ENCODE measurements at places on chromosomes 3 and 15.

DNA sequence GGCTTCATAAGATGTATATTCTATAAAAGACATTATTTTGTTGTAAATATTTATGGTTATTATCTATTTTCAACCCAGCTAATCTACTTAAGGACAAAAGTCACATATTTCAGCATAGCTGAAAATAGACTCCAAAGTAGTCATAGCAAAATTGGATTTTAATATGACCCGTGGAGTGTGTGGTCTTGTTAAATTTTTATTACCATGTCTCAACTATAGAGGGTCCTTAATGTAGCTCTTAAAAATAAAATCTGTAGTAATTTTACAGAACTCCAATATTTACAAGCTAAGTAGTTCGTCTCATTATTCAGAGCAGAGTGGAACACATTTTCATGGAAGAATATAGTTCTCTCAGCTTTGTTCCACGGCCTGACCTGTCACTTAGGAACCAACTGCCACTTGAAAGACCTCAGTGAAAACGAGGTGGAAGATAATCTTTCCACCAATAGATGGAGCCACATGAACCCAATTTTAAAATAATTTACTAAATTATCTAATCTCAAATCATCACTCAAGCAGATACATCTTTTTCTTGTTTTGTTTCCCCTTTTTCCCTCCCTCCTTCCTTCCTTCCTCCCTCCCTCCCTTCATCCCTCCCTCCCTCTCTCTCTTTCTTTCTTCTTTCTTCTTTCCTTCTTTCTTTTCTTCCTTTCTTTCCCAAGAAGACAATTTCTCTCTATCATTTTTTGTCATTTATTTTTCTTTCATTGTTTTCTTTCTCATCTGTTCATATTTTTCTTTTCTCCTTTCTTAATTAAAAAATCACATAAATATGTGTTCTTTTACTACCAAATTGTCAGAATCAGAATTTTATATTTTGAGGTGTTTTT lies 97.2 kb downstream of the CLDN1 start:
- peak; percentile 31 for DNase-seq

- no peak for DNase-seq
These were observed 166.9 kb upstream of the IL12A start for GRCh38 chr3:159821736-159822135.

DNA sequence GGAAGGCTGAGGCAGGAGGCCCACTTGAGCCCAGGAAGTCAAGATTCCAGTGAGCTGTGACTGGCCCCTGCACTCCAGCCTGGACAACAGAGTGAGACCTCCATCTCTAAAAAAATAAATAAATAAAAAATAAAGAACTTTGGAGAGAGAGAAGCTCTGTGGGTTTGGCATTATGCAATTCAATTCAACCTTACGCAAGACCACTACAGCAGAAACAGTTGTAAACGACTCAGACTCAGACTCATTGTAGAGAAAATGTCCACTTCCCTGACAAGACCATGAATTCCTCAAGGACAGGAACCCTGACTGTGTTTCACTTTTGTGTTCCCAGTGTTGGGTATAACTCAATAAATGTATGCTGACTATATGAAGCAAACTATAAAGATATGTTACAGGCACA lies 90.3 kb upstream of the C3orf80 start:
- DNase-seq = no peak

GRCh38 chr15:31346367-31347066 lies 19.9 kb downstream of the KLF13 start:
- no peak for DNase-seq

GRCh38 chr3:141561426-141562034 lies 74.7 kb downstream of the RASA2 start:
- DNase-seq = peak; percentile 41

- no peak for DNase-seq
These were observed 470.2 kb upstream of the PROK2 start for GRCh38 chr3:72255191-72255590.

DNA sequence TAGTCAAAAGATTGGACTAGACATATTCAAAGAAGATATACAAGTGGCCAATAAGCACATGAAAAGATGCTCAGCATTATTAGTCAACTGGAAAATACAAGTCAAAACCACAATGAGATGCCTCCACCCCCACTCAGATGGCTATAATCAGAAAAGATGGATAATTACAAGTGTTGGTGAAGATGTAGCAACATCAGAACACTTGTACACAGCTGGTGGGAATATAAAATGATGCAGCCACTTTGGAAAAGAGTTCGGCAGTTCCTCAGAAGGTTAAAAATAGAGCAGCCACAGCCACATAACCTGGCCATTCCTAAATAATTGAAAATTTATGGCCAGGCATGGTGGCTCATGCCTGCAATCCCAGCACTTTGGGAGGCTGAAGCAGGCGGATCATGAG lies 38.4 kb downstream of the HEG1 start:
- DNase-seq = no peak

GRCh38 chr15:84855136-84855535 lies 29.3 kb upstream of the SLC28A1 start:
- no peak for DNase-seq

Data from NCI-H1105 (cell line).